ENCODE measurements at places on chromosomes 11 and 22.
A peak's percentile ranks its signal among the peaks of the same experiment; 100 is the strongest.

DNA sequence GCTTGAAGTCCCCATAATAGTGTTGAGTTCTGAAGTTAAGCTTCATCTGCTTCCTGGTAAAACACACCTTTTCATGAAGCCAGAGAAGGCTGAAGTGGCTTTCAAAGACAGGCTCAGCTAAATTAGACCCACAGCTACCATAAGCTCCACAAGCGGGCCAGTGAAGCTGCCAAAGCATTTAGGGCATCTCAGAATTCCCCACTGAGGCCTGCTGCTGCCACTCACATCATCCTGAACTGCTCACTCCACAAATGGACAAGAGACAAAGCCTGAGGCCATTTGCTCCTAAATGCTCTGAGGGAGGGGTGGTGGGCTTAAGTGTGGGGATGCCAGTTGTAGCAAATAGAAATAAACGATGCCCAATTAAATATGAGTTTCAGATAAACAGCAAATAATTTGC, 14.6 kb downstream of the CCDC83 start:
- DNase-seq: no peak

DNA sequence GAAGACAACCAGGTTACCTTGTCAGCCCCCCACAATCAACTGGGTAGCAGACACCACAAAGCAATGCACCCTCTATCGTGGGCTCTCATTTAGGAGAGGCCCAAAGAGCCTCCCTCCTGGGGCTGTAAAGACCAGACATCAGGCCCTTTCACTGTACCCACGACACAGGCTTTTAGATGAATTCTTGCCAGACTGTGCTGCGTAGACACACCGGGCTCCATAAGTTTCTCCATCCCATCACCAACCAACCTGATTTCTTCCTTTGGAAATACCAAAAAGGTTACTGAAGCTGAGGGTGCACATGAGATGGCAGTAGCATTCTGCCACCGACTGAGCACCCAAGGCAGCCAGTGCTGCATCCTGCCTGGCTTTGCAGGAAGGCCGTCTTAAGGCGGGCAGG, 46.4 kb upstream of the SLC25A1 start:
- no peak for DNase-seq

- DNase-seq: no peak
These were observed 64.8 kb downstream of the RAB30 start for GRCh38 chr11:83006877-83007330.

DNA sequence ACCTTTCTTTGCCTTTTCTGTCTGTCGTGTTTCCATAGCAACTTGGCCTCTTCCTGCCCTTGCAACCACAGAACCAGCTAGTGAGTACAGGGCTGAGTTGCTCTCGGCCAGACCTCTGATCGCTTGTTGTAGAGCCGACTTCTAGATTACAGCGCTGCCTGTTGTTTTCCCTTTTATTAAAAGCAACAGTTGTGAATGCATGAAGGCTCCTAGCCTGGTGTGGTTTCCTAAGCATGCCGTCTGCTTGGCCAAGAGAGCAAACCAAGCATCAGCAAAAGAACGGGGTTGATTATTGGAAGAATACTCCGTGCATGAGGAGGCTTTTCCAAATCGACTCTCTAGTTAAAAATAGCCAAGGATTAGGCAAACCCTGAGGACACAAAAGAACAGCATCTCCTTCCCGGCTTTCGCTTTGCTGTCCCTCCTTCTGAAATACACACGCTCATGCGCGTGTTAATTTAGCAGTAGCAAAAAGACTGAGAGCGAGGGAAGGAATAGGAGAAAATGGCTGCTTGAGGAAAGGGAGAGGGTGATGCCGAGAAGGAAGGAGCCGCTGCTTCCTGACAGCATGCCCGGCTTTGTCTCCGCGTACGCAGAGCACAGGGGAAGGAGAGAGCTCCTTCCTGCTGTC, 71.5 kb upstream of the TTC12 start:
- no peak for DNase-seq

DNA sequence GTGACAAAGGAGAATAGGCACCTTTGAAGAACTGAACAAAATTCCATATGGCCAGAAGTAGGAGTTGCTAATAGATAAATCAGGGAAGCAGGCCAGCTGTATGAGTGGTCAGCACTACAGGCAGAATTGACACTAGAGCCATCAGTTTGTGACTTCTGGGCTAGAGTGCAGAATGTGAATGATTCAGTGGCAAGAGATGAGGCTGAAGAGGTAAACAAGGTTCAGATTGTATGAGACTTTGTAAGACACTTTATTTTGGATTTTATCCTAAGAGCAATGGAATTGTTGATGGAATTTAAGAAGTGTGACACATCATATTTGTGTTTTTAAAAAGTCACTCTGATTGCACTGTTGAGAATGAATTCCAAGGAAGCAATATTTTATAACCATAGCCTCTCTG, 12.9 kb downstream of the BIRC3 start:
- DNase-seq: no peak

- DNase-seq: no peak
These were observed 7.2 kb downstream of the SMTNL1 start for GRCh38 chr11:57544566-57544965.

DNA sequence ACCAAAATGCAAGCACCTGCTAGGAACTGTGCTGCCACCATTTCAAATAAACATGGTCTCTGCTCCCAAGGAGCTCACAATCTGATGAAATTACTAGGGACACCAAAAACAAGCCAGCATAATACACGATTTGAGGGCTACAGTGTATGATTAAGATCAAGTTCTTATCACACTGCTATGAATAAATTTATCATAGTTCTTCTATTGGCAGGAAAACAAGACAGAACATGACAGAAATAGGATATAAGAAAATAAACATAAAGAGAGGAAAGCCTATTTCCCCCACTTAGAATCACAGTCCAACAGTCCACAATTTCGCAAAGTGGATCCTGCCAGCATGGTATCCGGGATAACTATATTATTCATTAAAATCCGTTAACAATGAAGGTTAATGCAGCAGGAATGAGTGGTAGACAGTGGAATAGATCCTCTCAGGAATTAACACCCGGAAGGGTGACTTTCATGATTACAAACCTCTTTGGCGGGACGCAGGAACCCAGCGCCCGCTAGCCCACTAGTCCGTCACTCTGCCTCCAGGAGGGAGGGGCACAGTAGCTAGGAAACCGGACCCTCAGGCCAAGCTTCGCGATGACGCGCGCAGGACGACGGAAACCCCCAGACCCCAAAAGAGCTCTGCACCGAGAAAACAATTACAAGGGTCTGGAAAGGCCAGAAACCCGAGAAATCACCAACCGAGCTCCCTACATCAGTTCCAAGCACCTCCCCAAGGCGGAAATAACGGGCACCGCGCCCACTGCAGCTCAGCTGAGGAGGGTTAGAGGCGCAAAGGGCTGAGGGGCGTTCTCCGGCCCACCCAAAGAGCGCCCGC, 607 bp downstream of the CCDC82 start:
- DNase-seq: no peak

GRCh38 chr11:58289266-58289665, 21.2 kb upstream of the OR10W1 start:
- DNase-seq: no peak

- no peak for DNase-seq
These were observed 29.6 kb downstream of the RTN4R start for GRCh38 chr22:20238536-20238900.

- no peak for DNase-seq
These were observed 9.4 kb downstream of the SPATA19 start for GRCh38 chr11:133835593-133836548.

DNA sequence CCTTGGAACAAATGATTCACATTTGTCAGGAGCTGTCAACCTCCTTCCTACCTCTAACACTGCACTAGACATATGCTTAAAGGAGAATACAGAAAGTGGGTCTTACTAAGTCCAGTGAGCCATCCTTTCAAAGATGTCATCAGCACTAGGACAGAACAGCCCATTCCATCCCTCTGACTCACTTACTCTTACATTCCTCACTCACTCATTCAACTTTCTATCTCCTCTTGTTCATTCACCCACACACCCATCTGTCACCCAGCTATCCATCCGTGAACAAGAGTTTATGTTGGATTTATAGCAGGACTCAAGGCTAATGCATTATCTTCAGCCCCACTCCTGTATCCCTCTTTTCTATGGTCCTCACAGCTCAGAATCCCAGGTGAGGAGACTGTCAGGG, 9.1 kb downstream of the INSC start:
- peak; percentile 91 for DNase-seq

DNA sequence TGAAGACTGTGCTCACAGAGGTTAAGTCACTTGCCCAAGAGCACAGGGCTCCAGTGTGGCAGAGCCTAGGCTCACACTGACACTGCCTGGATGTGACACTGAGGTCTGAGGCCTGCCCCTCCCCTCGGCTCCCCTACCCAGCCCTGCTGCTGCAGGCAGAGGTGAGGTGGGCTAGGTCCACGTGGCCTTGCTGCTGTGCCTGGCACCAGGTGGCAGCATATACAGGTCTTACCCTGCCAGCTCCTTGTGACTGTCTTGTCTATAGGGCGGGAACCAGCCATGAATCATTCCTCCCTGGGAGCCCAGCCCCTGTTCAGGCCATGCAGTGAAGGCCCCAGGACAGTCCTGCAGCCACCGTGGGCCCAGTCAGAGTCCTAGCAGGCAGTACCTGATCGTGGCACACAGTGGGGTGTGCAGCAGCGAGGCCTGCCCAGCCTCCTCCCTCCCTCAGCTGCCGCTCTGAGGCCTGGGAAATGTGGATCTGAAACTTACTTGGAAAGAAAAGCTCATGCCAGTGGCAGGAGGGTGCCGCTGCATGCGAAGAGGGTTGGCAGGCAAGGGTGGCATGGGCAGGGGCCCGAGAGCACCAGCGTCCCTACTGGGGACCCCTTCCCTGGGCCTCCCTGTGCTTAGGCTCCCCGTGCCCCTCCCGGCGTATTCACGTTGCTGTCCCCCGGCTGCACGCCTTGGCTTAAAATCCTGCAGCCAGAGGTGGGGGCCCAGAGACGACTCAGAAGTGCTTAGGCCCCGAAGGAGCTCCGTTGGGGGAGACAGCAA, 1.2 kb upstream of the CERK start:
- DNase-seq: peak; percentile 53

DNA sequence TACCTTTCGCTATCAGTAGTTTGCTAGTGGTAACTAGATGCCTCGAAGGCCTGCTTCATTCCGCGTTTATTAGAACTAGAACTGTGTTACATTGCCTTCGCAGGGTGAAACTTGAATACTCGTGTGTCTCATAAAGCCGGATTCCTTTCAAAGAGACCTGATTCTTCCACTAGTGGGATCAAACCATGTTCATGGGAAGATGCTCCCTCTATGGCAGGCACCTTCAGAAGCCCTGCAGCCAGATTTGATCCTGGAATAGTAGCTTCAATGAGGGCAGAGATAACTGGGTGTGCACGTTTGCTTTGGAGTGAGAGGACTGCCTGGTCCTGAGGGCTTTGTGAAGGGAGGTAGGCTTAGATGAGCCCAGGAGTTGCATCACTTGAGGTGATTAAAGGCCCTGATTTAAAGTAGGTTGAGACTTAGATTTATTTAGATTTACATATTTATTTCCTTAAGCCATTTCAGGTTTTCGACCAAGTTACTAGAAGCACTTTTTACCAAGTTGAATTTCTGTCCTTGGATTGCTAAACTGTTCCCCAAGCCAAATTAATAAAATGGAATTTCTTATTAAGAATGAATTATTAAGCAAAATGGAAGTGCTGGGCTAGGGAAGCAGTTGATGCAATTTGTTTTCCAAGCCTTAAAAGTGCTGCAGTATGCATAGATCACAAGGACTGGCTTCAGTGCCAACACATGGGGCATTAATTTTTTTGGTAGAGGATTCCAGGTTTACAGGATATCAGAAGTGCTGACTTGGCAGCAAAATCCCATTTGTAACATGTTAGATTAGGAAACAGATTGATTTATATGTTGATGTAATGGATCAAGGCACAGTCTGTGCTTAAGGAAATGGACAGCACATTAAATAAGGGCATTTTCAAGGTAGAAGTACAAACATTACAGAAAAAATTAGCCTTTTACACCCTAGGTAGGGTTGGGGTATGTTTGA, 32.9 kb downstream of the APLP2 start:
- no peak for DNase-seq

DNA sequence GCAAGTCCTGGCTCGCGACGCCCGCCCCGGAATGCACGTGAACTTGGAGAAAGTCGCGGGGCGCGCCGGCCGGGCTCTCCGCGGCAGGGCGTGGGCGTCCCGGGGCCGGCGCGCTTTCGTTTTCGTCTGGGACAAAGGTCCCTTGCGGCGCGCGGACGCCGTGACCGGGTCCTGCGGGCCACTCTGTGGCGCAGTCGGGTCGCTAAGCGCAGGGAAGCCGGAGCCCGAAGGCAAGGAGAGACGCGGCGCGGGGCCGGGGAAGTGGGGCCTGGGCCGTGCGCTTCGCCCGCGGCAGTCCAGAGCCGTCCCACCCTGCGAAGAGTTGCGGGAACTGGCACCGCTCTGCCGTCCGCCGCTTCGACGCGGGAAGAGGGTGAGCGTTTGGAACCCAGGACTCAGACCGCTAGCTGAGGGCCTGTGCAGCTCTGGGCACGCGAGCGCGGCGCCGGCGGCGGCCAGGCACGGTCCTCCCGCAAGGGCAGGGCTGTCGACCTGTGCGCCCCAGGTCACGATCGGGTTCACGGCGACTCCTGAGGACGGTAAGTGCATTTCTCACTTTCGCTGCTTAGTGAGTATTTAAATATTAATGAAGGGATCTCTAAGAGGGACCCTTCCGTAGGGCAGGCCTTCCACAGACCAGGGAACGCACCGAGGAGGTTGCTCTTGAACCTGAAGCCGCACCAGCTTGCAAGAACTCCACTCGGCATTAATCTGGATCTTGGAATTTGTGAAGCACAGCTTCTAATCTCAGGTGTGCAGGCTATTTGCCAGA, 78.0 kb upstream of the PPARA start:
- DNase-seq: no peak

DNA sequence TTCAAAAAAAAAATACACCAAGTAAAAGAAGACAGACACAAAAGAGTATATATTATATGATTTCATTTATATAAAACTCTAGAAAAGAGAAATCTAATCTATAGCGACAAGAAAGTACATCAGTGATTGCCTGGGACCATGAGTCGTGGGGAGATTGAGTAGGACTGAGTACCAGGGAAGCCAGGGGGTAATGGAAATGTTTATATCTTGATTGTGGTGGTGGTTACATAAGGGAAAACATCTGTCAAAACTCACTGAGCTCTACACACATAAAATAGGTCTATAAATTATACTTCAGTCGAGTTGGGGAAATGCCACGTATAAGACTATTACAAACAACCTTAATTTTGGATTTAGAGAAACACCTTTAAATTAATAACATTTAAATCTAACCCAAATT, 117.4 kb downstream of the TRIM29 start:
- DNase-seq: no peak

DNA sequence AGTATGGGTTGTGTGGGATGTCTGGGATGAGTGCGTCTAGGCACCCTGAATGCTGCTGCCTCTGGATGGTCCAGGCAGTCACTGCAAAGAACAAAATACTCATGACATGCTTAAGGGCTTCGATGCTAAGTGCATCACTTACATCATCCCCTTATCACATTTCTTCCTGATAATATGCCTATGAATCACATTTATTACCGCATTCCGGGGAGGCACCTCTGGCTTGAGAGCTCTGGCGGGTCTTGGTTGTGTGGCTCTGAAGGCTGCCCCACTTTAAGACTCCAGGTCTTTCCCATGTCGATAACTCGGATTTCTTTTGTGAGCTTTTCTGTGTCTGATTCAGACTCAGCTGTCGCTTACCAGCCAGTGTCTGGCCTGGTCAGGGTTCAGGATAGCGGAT, 1126.4 kb downstream of the TBC1D22A start:
- no peak for DNase-seq

Data from foreskin keratinocyte (primary cell).